ENCODE measurements at places on chromosomes 4 and X.

DNA sequence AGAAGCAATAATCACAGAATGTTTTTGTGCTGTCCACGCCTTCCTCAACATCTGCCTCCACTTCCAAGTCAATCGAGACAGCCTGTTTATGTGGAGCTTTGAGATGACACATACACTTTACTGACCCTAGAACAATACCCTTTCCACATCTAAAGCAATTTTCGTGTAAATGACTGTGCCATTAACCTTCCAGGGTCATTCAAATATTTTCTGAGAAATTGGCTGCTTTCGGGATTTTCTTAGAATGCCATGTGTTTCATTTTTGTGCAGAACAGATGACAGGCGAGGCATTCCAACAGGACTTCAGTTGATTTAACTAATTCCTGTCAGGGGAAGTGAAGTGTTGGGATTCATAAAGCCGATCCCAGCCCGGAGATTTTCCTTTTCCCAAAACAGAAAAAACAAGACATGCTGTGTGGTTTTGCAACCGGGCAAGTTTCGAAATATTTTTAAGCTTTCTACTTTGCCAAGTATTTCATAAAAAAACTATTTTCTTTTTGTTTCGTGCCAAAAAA lies 73.9 kb downstream of the SORBS2 start:
- DNase-seq: no peak

DNA sequence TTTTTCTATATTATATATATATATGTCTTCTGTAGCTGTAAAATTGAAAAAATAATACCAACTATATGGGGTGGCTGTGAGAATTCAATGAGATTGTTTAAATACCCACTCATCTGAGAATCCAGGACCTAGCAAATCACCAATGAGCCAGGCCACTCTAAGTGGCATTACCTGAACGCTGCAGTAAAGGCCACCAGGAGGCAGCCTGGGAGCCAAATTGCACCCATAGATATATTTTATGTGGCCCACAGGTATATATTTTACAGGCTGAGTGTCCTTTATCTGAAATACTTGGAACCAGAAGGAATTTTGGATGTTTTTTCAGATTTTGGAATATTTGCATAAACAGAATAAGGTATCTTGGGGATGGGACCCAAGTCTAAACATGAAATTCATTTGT lies 58.2 kb upstream of the C4orf50 start:
- DNase-seq: no peak

DNA sequence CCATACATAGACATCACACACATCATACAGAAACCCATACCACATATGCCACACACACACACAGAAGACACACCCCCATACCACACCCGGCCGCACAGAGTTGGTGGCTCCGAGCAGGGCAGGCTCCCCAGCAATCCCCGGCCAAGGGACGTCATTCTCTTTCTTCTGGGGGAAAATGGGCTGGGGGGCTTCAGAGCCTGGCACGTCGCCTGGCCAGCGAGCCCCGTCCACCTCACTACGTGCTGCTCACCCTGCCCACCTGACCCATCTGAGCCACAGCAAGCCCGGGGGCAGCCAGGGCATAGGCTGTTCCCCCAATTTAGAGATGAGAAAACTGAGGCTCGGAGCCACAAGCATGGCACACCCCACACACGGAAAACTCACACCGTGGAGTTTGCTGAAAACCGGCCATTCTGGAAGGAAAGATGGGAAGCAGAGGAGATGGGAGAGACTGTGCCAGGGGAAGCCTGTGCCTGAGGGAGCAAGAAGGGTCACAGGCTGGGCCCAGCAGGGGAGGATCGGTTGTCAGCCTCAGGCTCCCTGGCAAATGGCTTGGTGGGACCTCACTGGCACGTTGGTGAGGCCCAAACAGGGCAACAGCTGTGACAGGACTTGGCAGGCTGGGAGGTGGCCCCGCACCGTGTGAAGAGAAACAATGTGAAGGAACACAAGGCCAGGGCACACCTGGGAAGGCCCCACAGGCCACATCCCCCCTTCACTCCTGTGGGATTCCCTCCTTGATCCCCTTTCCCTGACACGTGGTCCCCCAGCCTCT lies 73.2 kb downstream of the JAKMIP1 start:
- no peak for DNase-seq

DNA sequence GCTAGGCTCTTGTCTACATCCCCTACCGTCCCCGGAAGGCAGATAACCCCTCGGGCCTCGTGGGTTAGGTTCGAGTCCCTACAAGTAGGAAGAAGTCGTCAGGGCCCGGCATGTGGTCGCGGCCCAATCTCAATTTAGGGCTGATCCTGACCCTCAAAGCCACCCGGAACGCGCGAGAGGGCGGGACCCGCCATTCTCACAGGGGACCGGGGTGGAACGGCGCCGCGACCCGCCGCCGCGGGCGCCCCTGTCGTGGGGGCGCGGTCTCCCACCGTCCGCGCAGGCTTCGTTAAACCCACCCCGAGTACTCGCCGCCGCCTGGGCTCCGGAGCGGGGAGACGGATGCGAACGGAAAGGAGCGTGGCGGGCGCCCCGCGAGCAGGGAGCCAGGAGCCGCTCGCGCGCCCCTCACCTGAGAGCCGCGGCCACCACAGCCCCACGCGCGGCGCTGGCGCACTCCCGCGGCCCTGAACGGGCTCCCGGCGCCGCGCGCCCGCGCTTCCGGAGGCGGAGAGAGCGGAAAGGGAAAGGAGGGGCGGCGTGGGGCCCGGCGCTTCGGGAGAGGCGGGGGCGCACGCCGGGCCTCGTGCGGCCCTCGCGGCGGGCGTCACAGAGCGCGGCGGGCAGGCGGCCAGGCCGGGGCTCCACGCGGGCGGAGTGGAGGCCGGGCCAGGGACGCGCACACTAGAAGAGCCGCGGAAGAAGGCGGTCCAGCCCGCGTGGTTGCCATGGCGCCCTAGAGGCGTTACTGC lies at the start of gene CFAP97:
Gene CFAP97 (minus strand): TSS at position 515 of the 752 bp plus-strand sequence. CDS start 12,804 bp downstream, outside the sequence.
- DNase-seq: peak; percentile 60

DNA sequence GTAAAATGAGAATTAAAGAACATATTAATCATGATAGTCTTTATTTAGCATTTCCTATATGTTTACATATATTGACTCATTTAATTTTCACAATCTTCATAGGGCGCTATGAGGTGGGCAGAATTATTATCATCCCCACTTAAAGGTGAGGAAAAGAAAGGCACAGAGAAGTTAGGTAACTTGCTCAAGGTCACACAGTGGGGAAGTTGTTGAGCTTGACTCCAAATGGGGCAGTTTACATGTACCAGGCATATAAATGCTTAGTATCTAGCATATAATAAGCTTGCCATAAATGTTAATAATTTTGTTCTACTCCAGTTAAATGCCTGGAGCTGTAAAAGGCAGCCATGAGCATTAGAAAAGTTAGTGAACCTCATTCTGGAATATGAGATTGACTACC lies 1.5 kb downstream of the CMC4 start:
- DNase-seq: no peak

DNA sequence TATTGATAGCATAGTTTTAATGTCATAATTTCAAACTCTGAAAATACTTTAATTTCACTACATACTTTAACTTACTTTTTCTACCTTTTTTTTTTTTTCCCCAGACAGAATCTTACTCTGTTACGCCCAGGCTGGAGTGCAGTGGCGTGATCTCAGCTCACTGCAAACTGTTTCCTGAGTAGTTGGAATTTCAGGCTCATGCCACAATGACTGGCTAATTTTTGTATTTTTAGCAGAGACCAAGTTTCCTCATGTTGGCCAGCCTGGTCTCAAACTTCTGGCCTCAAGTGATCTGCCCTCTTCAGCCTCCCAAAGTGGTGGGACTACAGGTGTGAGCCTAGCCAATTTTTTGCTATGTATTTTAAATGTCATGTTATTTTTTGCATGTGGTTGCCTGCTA lies 741.6 kb downstream of the TRAM1L1 start:
- no peak for DNase-seq

GRCh38 chr4:122584519-122584918 lies 36.3 kb downstream of the IL21 start:
- no peak for DNase-seq

DNA sequence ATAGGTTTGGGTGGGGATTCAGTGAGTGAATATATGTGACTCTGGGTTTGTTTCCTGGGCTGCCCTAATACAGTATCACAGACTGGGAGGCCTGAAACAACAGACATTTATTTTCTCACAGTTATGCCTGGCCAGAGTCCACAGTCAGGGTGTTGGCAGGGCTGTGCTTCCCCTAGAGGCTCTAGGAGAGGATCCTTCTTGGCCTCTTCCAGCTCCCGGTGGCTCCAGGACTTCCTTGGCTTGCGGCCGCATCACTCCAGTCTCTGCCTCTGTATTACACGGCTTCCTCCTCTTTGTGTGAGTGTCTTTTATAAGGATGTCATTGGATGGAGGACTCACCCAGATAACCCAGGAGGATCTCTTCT lies 5.2 kb upstream of the JAKMIP1 start:
- no peak for DNase-seq

- DNase-seq: no peak
Observed at GRCh38 chr4:125483278-125483677, 168.5 kb downstream of the FAT4 start.

DNA sequence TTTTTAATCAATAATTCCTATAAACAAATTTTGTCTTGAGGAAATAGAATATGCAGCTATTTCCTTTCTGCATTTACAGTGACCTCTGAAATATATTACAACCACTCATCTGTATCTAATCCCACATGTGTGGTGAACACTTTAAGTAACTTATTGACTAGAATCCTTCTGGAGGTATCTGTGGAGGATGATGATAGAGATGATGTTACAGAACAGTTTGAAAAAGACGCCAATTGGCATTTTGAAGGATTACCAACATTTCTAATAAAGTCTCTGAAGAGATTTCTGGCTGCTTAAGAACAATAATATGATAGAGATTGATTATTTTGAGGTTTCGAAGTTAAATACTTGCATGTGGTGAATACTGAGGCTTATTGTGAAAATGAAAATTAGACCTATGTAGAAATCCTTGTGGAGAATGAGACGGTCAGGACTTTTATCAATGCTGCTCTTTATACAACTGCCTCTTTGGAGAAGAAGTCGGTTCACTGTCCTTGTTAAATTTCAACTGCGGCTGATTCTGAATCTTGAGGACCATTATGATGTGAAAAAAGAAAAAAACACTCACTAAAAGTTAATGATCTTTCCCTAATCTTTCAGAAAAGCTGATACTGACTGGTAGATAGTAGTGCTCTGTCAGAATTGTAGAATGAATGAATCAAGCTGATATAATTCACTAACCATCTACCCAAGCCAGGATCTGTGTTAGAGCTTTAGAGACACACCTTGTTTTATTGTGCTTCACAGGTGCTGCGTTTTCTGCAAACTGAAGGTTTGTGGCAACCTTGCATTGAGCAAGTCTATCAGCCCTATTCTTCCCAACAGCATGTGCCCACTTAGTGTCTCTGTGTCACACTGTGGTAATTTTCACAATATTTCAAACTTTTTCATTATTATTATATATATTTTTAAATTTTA lies 204.7 kb downstream of the SPRY1 start:
- no peak for DNase-seq

GRCh38 chr4:40621229-40621591 lies 8.5 kb downstream of the RBM47 start:
- no peak for DNase-seq

GRCh38 chr4:112916868-112917267 lies 132.6 kb upstream of the ANK2 start:
- DNase-seq: no peak

- DNase-seq: no peak
Observed at GRCh38 chrX:25287521-25287920, 271.8 kb upstream of the ARX start.

DNA sequence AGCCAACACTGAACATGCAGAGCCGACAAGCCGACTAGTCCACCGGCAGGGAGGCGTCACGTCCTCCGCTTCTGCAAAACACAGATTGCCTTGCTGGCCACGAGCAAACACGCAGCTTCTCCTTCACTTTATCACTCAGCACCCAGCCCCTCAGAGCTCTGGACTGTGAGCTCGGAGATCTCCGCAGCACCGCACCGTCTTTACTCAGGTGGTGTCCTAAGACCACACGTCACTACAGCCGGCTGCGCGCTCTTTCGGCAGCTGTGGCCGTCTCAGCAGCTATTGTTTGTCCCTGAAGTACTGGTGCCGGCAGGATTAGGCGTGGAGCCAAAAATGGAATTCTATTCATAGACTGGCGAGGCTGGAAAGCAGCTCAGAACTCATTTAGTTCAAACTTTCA lies 72.0 kb downstream of the FAT1 start:
- no peak for DNase-seq

GRCh38 chr4:52876069-52876468 lies 14.0 kb downstream of the RASL11B start:
- no peak for DNase-seq

DNA sequence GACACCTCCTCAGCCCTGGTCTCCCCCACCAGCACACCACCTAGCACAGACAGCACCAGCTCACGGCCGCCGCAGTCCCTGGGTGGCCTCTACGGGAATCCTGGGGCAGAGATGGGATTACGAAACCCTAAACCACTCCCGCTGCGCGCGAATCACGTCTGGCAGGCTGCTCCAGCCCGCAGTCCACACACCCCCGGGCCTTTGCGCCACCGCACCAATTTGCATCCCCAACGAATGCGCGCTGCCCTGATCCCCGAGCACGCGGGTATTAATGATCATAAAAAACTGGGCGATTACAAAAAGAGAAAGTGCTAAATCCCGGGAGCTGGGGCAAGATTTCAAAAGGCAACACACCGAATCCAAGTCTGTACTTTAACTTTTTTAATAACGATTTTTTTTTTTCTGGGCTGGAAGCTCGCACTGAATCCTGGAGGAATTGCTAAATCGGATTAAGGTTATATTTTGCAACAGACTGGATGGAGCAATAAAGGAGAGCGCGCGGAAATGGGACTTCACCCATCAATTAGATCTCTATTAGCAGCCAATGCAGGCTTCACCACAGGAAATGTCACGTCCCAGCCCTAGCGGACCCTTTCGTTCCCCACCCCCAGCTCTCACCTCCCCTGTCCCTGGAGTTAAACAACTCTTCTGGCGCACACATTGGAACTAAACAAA lies 69.8 kb upstream of the TMEM33 start:
- DNase-seq: no peak

DNA sequence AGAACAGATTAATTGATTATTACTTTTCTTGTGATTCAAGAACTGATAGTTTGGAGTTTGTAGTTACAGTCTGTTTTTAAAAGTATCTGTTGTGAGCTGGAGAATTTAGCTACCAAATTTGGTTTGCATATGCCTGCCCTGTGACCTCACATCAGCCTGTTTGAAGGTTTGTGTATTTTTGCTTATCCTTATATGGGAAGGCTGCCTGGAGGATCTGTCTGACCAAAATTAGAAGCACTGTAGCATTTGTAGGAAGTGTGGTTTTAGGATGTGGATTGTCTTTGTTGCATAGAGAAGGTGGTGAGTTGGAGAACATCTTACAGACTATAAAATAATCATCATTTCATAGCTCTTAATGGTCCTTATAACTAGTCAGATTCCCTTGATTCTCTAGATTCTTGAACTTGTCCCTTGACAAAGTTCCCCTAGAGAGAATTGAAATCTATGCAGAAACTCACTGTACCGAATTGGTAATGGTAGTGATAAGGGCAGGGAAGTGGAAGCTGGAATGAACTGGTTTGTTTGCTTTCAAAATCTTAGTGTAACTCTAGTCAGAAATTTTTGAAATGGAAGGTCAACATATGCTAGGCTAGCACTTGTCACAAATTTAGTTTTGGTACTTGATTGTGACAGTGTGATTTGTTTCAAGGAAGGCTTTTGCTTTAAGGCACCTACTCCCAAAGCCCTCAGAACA lies 57.3 kb downstream of the SH3BGRL start:
- no peak for DNase-seq

All from stimulated activated CD8-positive, alpha-beta memory T cell treated with anti-CD3 and anti-CD28 coated beads, Interleukin-15, amount 100 ng/mL, for 24 hours (primary cell).